D721Med (cell line): ENCODE measurements at places on chromosomes 4 and X.

DNA sequence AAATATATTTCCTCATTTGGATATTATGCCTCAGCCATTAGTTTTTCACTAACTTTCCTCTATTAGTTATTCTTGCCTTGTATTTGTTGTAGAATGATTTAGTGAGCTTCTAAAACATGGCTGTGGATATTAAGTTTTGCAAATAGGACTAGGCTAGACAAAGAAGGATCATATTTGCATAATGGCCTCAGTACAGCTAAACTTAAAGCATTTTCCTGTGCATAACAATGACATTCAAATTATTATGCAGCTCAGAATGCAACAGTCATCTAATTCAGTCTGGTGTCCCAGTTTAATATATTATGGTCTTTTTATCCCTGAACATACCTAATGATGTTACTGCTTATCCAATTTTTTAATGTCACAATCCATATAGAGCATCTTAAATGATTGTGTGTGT lies 155.3 kb upstream of the DDIT4L start:
- DNase-seq = no peak

GRCh38 chr4:174437749-174438148 lies 84.5 kb downstream of the HPGD start:
- no peak for DNase-seq

GRCh38 chrX:54808109-54808604 lies 612 bp downstream of the MAGED2 start:
- peak; percentile 24 for DNase-seq

DNA sequence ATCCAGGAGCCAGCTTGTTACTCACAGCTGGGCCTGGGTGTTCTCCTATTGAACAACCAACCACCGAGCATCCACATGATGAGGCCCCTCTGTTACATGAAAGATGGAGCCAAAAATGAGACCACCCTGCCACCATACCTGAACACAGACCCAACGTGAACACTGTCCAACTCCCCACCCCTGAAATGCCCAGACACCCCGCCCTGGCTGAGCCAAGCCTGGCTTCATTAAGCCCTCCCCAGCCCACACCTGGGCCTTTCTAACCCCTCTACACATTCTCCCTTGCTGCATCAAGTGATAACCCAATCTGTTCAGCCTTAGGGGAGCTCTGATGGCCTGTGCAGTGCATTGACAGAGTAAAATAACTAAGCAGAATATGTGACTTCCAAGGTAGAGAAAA lies 80.7 kb downstream of the EVC start:
- no peak for DNase-seq

DNA sequence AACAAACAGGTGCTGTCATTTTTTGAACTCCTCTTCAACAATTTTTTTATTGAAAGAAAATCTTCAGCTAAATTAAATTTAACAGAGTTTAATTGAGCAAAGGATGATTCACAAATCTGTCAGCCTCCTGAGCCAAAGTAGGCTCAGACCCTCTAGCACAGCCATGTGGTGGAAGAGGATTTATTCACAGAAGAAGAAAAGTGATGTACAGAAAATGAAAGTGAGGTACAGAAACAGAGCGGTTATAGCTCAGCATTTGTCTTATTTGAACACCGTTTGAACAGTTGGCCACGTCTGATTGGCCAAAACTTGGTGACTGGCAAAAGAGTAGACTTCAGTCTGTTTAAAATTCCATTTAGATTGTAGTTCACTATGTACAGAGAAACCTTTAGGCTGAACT lies 217.3 kb downstream of the SPANXN1 start:
- DNase-seq = no peak

- DNase-seq = no peak
Observed at GRCh38 chrX:108198420-108198819, 106.8 kb downstream of the ATG4A start.

- no peak for DNase-seq
Observed at GRCh38 chr4:7924163-7924562, 15.5 kb downstream of the AFAP1 start.

DNA sequence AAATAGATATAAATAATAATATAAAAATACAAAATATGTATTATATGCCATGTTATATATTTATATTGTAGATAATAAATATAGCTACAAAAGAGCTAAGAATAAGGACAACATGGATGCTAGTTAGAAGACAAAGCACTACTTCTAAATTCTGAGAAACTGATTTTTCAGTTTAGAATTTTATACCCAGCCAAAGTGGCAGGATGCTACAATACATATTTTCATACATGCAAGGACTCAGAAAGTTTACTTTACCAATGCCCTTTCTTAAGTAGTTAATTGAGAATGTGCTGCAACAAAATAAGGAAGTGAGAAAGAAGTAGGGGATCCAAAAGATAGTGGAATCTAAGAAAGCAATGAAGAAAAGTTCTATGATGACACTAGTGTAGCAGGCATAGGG lies 64.5 kb downstream of the PDE5A start:
- no peak for DNase-seq

DNA sequence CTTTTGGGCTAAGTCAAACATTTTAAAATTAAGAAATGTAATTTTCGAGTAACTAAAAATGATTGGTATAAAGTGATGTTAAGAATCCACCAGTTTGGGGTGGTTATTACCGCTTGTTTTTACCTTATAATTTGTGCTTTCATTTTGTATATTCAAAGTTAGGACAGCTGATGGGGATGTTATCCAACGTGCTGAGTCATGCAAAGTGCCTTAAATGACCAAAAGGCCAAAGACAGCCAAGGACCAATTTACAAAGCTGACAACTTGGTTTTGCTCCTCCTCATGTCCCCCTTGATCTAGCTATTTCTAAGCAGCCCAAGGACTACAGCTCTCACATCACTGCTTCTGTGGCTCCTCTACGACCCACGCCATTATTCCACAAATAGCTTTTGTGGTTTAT lies 181.4 kb upstream of the PCDH7 start:
- no peak for DNase-seq

DNA sequence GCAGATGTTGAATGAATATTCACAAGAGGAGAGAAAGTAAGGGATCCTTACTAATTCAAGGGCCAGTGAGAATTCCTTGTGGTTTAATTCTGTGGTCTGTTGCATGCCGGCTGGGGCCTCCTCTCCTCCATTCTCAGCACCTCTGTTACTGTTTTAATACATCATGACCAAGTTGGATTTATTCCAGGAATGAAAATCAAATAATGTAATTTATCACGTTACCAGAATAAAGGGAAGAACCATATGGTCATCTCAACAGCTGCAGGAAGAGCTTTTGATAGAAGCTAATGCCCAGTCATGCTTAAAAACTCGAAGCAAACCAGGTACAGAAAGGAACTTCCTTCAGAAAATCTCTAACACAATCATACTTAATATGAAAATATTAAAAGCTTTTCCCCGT lies 54.1 kb downstream of the GRK4 start:
- no peak for DNase-seq

GRCh38 chrX:136209016-136209738 lies 42.0 kb downstream of the MAP7D3 start:
- DNase-seq = no peak

DNA sequence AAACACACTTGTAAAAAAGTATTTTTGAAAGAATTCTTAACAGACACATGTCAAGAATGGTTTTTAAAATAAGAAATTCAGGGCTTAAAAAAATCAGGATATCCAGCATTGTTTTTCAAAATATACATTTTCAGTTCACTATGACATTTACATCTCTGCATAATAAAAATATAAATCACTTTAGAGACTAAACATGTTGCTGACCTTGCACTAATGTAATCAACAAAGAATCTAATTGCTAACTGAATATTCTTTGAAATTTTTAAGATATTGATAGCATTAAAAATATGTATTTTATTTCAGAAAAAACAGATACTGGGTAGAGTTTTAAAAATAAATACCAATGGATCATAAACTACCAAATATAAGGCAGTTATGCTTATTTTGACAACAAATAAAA lies 26.4 kb downstream of the RPS6KA6 start:
- DNase-seq = no peak

- no peak for DNase-seq
Observed at GRCh38 chr4:29043411-29043810, 1676.8 kb upstream of the PCDH7 start.

DNA sequence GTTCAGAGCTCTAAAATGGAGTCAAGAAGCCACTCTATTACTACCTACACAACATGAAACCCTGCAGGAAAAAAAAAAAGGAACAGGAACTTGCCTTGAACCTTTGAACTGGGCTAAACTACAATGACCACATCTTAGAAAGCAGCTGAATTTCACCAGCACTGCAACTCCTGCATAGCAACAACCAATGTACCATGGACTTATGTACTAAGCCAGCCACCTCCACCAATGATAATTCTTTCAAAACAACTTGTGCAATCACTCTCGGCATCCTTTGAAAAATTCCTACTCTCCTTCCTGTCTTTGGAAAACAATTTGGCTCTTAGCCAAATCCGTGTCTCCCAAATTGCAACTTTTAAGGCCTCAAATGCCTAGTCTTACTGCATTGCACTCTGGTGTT lies 26.8 kb upstream of the FMR1 start:
- DNase-seq = no peak

DNA sequence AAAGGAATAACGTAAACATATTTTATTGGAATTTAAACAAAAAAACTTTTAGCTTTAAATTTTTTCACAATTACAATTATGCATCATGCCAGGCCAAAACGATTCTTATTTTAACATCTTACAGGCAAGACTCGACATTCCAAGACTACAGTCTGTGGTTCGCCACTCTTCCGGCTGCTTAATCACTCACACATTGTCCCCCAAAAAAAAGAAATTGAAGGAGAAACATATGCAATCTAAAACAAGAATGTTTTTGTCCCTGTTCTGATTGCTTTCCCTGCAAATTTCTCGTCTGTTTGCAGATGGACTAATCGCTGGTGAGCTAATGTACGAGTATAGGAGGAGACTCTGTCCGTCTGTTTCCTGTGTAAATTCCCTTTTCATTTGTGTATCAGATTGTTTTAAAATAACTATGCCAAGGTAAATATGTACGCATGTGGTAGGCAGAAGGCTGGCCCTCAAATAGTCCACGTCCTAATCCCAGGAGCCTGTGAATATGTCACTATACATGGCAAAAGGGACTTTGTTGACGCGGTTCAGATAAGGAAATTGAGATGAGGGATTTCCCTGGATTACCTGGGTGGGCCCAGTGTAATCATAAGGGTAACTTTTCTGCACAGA lies 37.7 kb upstream of the MTNR1A start:
- DNase-seq = no peak

DNA sequence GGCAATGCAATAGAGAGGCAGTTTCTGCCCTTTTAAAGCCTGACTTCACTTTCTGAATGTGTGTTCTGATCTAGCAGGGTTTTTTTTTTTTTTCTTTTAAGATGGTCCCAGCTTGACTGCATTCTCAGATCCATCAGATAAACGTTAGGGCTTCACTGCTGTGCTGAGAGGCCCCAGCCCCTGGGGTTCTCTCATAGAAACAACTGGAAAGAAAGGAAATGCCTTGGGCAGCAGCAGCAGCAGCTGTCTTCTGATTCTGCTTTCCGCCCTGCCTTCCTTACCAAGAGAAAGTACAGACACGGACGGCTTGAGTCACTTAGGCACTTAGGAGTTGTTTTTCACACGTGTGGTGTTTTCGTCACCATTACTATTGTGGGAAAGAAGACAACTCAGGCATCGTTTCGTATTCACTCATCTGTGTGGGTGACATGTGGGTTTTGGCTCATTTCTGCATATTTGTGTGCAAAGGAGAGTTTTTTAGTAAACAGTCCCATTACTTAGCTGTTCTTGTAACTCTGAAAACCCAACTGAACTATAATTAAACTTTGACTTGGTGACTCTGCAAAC lies 172.0 kb downstream of the PTTG2 start:
- no peak for DNase-seq

DNA sequence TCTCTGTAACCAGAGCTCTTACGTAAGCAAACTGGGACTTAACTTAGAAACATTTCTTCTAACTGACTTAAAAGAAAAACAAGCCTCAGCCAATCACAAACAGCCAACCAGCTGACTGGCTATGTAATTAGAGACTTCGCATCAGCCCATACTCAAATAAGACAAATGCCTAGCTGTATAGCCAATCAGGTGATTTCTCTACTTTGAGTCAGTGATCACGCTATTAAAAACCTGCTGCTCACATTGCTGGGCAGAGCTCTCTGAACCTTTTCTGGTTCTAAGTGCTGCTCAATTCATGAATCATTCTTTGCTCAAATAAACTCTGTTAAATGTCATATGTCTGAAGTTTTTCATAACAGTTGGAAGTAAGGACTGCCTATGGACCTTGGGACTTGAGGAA lies 9.9 kb upstream of the SMIM10L2A start:
- no peak for DNase-seq

- DNase-seq = no peak
Observed at GRCh38 chrX:24387724-24388123, 27.3 kb downstream of the SUPT20HL1 start.

GRCh38 chr4:162894387-162894786 lies 272.3 kb downstream of the NAF1 start:
- DNase-seq = no peak

DNA sequence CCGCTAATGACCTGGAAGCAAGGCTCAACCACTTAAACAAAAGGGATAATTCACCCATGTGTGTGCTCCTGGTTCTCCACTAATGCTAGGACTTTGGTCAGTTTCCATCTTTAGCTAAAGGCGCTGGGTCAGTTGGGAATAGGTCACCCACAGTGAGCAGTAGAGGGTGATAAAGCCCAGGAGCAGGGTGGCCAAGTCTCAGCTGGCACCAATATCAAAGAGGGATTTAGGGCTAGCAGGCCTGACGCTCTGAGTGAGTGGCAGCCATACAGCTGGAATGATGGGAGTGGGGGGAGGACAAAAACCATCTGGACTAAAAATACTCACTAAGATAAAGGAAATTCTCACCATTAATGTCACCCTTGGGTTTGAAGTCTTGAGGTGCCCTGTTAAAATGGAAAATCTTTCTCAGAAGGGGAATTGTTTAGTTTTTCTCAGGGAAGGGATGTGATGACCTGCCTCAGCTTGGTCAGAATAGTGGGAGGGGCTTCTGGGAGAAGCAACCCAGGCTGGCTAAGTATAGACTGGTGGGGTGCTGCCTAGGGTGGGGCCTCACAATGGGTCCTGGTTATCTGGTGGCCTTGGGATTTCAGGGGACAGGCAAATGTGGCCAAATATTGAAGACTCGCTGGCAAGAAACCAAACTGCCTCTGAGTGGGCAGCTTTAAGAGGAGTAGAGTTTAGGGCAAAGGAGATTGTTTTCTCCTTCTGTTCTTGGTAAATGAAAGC lies 47.1 kb downstream of the TSC22D3 start:
- no peak for DNase-seq

DNA sequence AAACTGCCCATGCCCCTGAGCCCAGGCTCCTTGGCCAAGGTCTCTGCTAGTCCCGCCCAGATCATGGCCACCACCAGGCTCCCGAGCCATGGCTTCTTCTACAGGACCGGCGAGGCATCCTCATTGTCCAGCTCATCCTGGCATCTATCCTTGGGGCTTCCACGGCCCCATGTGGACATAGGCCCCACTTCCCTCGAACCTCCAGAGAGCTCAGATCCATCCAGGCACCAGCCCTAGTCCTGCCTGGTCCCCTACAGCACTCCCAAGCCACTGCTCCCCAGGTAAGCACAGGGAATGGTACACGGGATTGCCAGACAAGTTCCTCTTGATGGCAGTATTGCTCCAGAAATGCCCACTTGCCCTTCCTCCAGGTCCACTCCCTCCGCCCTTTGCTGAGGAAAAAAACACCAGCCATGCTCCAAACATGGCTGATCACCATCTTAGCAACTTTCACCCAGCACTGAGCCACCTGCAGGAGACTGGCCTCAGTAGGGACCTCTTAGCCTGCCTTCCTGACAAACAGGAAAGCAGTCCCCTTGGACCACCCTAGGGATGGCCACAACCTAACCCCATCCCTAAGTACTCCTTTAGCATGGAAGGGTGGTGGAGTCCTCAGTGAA lies 272.1 kb upstream of the AGTR2 start:
- no peak for DNase-seq
